ENCODE measurements at places on chromosomes 6 and 20.
A peak's percentile ranks its signal among the peaks of the same experiment; 100 is the strongest.

- DNase-seq, result no peak
Observed at GRCh38 chr6:149213829-149214228, 103.7 kb upstream of the TAB2 start.

GRCh38 chr6:85764844-85765243 lies 122.2 kb upstream of the SYNCRIP start:
- DNase-seq, result no peak

- DNase-seq, result no peak
Observed at GRCh38 chr6:89843070-89843469, 13.4 kb downstream of the CASP8AP2 start.

GRCh38 chr6:52049252-52050050 lies 38.0 kb downstream of the PKHD1 start:
- DNase-seq, result peak; percentile 70

DNA sequence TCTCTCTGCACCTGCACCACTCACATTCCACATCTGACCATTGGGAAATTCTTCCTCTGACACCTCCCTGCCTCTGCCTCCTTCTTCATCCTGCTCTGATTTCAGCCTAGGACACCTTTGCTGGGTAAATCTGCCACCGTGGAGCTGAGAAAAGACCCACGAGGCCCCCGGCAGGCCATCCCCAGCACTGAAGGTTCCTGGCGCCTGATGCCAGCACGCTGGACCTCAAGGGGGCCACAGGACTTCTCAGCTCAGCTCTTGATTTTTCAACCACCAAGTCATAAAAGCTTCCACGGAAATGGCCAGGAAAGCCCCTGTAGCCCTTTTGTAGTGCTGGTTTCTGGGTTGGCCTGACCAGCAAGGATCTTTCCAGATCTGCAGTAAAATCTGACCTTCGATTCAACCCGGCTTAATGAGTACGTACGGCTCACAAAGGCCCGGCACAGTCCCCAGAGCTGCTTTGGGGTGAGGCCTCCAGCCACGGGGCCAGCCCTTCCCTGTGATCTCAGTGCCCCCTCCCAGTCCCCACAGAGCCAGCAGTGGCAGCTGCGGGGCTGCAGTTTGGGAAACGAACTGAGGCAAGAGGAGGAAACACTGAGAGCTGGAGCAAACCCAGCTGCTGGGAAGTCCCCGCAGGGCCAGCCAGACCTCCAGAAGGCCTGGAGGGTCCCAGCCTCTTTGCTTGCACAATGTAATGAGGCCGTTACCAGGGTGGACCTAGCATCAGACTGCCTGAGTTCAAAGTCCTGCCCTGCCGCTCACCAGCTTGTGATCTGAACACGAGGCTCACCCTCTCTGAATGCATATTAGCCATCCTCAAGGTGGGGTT lies 157.5 kb downstream of the BMP7 start:
- peak; percentile 33 for DNase-seq

GRCh38 chr6:2732503-2733089 lies 18.1 kb downstream of the MYLK4 start:
- DNase-seq, result no peak

GRCh38 chr6:33080127-33081089 lies 4.6 kb downstream of the HLA-DPB1 start:
- DNase-seq, result peak; percentile 83

DNA sequence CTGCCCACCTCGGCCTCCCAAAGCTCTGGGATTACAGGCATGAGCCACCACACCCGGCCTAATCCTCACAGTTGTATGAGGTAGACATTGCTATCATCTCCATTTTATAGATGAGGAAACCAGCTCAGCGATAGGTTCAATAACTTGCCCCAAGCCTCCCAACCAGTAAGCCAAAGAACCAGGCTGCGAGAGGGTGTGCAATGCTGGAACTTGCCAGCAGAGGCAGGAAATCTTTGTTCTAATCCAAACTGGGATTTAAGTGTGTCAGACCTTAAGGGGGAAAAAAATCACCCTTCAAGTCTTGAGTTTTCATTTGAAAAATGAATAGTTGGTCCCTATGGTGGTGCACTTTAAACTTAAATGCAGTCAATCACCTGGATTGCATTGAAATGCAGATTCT lies 20.1 kb upstream of the RNGTT start:
- DNase-seq, result peak; percentile 48

DNA sequence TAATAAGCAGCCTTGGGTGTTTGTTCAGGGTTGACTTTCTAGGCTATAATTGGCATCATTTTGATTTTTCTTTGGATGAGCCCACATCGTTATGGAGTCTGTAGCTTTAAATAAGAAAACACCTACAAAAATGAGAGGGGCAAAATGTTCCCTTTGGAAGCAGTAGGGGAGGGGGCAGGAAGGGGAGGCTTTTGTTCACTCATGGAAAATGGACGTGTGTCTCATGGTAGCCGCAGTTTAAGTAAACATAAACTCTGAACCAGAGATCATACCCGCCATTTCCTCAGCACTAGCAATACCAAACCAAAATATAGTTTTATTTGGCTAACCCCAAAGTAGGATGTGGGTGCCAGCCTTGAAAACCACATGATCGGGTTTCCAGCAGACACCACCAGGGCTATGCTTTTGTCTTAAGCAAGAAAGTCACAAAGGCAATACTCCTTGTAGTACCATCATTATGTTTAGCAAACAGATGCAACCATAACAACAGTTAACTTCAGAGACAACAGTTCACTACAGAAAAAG lies 572.5 kb upstream of the JAG1 start:
- DNase-seq, result no peak

Data from neural progenitor cell (in vitro differentiated cells).